IPS-NIHi11 (cell line): ENCODE measurements at places on chromosomes 6 and 20.

GRCh38 chr6:113432521-113433334 lies 424.4 kb upstream of the MARCKS start:
- DNase-seq, result no peak

DNA sequence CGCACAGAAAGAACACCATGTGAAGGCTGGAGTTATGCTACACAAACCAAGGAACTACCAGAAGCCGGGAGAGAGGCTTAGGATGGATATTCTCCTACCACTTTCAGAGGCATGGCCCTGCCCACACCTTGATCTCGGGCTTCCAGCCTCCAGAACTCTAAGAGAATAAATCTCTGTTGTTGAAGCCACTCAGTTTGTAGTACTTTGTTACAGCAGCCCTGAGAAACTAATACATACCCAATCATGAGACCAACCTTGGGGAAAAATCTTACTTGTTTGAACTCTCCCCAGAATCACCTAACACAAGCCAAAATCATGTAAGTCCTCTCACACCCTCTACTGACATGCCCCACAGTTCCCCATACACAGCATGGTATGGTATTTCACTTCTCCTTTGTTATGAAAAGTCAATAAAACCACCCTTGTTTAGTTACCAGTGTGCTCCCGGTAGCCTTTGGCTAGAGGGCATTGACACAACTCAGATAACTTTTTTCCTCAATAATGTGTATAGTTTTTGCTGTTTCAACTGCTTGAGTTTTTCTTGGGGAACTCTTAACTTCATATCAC lies 40.7 kb upstream of the SLC2A12 start:
- DNase-seq, result no peak

- DNase-seq, result no peak
Measured at GRCh38 chr6:151747896-151748295, 59.6 kb upstream of the ESR1 start.

GRCh38 chr20:46808565-46808964 lies 86.1 kb upstream of the EYA2 start:
- no peak for DNase-seq
